Left renal pelvis (tissue), 4 donors: ENCODE measurements at places on chromosomes 7 and 10.

DNA sequence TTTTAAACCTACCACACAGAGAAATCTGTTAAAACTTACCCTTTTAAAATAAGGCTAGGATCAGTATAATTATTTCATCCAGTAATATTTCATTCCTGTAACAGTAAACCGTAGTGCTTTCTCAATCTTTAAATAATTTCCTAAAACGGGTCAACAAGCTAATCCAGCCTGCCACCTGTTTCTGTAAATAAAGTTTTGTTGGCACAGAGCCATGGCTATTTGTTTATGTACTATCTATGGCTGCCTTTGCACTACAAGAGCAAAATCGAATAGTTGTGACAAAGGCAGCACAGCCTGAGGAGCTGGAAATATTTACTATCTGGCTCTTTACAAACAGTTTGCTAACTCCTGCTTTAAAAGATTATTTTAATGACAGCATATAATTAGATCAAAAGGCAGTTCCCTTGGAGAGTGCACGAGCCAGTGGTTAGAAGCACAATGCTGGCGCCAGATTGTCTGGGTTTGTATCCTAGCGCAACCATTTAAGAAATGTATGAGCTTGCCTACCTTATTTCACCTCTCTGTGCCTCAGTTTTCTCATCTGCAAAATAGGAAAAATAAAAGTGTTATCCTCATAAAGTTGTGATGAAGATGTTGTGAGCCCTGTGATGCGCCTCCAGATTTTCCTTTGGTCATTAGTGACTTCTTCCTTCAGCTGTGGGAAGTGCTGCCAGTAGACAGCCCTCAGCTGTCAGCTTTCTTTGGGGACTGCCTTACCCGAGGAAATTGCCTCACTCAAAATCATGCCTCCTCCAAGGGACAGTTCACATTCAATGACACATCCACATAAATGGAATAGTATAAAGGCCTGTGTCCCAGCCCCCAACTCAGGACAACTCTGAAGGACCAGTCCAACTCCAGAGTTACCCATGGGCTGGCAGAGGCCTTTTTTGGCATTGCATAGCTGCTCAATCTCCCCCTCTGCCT, 11.8 kb upstream of the MIOS start:
- DNase-seq, result no peak

- DNase-seq, result no peak
Observed at GRCh38 chr7:13894954-13895353, 94.5 kb downstream of the ETV1 start.

DNA sequence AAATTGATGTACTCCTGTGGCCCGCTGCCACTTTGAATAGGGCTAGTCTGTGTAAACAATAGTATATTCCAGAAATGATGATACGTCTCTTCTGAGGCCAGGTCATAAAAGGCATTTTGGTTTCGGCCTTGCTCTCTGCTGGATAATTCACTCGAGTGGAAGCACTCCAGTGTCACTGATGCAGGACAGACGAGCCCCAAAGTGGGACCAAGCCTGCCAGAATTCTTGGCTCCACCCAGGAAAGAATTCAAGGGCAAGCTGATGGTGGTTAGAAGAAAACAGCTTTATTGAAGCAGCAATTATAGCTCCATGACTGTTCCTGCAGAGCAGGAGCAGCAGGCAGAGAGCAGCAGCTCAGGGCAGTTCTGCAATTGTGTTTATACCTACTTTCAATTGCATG, 717.6 kb downstream of the GRM8 start:
- DNase-seq, result no peak

DNA sequence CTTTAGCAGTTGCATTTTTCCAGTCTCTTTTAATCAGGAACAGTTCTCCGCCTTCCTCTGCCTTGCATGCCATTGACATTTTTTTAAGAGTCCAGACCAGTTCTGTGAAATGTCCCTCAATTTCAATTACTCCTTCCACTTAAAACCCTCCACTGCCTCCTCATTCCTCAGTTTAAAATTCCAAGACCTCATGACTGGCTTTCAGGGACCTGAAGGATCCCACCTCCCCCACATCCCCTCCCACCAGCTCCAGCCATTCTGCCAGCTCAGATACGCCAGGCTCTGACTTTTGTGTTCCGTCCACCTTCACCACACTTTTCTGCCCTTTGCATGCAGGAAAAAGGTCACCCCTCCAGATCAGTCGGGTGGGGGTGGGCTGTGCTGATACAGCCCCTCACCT, 8.7 kb downstream of the TNRC18 start:
- DNase-seq, result no peak

- no peak for DNase-seq
Observed at GRCh38 chr10:44353128-44353390, 31.8 kb downstream of the CXCL12 start.

- DNase-seq, result no peak
Observed at GRCh38 chr10:47331491-47331890, 9.2 kb downstream of the GDF2 start.

- DNase-seq, result no peak
Observed at GRCh38 chr7:112437072-112437471, 13.2 kb upstream of the IFRD1 start.

- DNase-seq, result no peak
Observed at GRCh38 chr7:23234569-23235296, 11.8 kb upstream of the GPNMB start.

- peak; percentile 83 for DNase-seq
Observed at GRCh38 chr10:100998183-100998990, 1.2 kb upstream of the LZTS2 start.

DNA sequence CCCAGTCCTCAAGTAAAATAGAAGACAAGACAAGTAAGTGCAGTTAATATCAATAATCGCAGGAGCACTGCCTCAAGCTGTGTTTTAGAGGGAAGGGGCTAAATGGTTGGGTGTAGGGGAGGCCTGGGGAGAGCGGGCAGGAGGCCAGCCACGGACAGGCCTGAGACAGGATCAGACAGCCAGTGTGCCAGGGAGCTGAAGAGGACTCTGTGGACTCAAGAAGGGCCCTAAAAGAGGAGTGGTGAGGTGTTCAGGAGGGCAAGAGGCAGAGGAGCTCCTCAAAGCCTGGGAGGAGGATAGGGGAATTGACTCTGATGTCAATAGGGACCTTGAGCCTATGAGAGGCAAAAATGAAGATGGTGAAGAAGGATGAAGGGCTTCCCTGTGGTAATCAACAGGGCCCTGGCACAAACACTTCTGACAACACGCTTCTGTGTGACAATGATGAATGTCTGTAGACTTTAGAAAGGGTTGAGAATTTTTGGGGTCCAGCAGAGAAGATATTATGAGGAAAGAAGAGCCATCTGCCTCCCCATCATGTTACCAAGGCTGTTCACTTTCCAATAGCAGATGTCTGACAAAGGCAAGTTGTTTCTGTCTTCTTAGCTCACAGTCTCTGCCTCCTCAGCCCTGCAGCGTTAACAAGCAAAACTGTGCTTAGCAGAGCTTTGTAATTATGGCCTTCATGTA, 2.4 kb upstream of the PTPRE start:
- no peak for DNase-seq

GRCh38 chr7:67100956-67101361, 104.3 kb downstream of the TYW1 start:
- DNase-seq, result no peak

DNA sequence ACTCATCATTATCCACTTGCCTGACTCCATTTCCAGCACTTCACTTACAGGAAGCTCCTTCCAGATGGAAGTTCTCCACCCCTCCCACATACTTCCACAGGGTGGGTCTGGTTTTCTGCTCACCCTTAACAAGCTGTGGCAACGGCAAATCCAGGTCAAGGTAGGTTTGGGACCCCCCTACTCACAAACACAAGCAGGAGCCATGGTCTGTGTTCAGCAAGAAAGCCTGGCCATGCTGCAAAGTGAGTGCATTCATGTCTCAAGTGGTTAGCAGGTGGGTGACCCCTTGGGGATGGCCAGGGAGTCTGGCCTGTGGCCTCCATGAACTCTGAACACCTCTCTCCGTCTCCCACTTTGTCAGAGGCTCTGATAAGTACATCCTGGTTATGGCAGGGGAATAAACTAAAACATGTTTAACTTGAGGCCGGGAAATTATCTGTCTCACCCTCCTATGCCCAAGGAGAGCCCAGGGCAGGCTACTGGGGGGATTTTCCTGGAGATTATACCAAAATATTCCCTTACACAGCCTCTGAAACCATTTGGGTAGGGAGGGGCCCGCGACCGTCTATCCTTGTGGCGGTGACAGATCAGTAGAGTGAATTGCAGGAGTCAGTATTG, 844 bp downstream of the XPNPEP1 start:
- no peak for DNase-seq

GRCh38 chr10:16441173-16441840, 4.5 kb downstream of the PTER start:
- DNase-seq, result no peak

- no peak for DNase-seq
Observed at GRCh38 chr7:151993977-151994676, 31.3 kb upstream of the GALNT11 start.

- DNase-seq, result no peak
Observed at GRCh38 chr7:4787947-4788626, 12.7 kb downstream of the AP5Z1 start.

DNA sequence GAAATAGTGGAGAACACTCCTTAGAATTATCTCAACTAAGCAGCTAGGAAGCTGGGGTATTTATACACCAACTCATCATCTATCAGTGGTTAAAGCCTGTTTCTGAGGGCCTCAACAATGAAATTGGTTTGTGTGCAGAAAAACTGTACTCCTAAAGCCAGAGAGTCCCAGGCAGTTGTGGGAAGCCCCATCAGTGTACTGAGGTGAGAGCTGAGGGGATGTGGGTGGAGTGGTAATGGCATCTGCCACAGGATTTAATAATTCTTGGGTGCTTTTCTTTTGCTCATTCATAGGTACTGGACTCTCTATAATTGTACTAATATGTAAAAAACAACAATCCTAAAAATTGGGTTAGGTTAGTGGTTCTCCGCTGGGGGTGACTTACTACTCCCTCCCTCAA, 267.5 kb downstream of the PTEN start:
- DNase-seq, result no peak

DNA sequence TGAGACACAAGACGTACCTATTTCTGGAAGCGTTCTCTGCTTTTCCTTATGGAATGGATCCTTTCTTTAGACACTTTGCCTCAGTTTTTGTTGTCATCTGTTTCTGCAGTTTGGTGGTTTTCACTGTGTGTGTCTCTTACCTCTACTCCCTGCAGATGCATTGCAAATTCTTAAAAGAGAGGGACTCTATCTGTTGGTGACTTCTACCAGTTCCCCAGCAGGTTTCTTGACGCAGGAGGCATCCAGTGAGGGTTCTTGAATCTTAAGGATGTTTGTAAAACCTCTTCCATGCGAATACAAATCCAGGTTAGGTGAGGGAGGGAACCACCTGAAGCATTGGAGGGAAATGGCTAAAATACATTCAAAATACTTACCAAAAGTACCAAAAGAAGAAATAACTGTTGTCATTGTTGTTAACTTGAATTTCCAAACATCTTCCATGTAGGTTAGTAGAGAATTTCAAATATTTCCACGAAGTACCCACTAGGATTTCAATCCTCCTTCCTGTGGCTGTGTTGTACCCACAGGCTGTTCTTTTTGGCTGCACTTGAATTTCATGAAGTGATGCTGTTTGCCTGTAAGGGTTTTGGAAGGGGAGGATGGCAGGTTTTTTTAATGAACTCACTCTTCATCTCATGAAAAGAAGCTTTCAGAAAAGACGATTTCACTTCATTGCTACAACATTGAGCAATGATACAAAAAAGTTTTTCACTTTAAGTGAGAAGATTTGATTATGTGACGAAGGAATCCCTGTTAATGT, 32.2 kb downstream of the PLXDC2 start:
- no peak for DNase-seq

DNA sequence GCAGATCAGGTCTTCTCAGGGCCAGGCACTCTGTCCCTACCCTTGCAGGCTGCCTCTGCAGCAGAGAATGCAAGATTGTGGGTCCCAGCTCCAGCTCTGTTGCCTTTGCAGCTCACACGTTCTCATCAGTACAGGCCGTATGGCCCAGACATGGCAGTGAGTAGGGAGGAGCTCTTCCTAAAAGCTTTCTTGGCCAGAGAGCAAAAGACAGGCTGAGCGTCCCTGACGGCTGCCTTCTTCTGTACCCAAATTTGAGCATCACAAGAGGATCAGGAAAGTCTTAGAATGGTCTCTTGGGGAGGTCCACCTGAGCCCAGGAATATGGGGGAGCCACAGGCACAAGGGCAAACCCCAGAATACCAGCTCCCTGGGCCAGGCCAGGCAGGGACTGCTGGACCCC, 266.3 kb upstream of the ZMIZ1 start:
- DNase-seq, result no peak

GRCh38 chr7:81062755-81063154, 143.9 kb upstream of the SEMA3C start:
- DNase-seq, result no peak

- DNase-seq, result peak; percentile 18
Observed at GRCh38 chr7:90212149-90212495, 582 bp downstream of the STEAP2 start.

DNA sequence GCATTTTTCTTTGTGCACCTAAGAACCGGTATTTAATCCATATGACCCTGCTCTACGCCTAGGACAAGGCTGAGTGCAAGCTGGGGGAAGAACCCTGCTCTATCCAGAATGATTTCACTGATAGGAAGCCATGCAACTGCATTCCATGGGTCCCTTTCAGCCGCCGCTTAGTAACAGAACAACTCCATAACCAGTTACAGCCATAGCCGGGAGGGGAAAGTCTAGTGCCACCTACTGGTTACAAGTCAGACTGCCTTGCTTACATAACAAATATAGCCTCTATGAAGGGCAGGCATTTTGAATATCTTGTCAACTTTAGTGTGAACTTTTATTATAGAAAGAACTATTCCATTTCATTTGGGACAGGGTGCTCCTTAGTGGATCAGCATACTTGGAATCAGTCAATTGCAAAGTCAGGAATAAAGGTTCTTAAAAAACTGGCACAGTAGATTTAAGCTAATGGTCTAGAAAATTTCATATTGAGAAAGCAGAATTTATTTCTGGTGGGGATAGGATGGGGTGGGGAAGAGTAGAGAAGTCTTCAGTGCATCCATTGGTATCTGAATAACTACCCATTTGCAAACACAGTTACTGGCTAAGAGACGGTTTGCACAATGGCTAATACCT, 521.7 kb downstream of the ADRA2A start:
- DNase-seq, result peak; percentile 40

GRCh38 chr10:128908099-128908498, 558.9 kb upstream of the MGMT start:
- no peak for DNase-seq

GRCh38 chr10:88314362-88314761, 268.8 kb downstream of the RNLS start:
- DNase-seq, result no peak

DNA sequence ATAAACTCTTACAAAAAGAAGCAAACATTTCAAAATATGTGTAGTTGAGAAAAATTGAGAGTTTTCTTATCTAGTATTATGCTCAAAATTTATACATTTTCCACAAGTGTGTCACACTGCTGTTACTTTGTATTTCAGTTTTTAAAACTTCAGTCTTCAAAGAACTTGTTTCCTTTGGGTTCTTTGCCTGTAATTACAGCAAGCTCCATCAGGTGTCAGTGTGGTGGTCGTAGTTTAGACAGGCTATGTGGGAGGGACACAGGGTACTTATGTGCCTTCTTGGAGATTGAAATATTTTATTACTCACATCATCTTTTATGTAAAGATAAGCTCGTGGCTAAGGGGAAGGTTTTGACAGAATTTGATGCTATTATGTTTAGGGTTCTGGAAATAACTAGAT, 360.5 kb downstream of the FGFR2 start:
- no peak for DNase-seq

GRCh38 chr7:12458520-12459131, 55.0 kb upstream of the VWDE start:
- no peak for DNase-seq

GRCh38 chr7:151677581-151678226, 158.0 kb upstream of the RHEB start:
- DNase-seq, result no peak

GRCh38 chr10:19874190-19874589, 58.0 kb downstream of the PLXDC2 start:
- DNase-seq, result no peak
